ENCODE measurements at places on chromosomes 12 and 14. TPM values are rescaled to one million over a fixed set of nuclear protein-coding genes. Genes with fewer than 3 reads are reported as not detected.

The P3H3 gene
- polyA plus RNA-seq = not detected

The C12orf50 gene
- not detected for polyA plus RNA-seq

The HNF1A gene
- polyA plus RNA-seq = not detected

The BDKRB2 gene
- not detected for polyA plus RNA-seq

The PLEKHD1 gene
- polyA plus RNA-seq = 0.09 TPM

The CRY1 gene
- polyA plus RNA-seq = 37.1 TPM

The LYZ gene
- polyA plus RNA-seq = 413 TPM

The TAS2R7 gene
- polyA plus RNA-seq = not detected

The KRT71 gene
- polyA plus RNA-seq = not detected

The CCDC198 gene
- polyA plus RNA-seq = not detected

The OS9 gene
- polyA plus RNA-seq = 59.5 TPM

The GPR84 gene
- not detected for polyA plus RNA-seq

The NGB gene
- polyA plus RNA-seq = not detected

The TPPP2 gene
- polyA plus RNA-seq = not detected

The IAPP gene
- polyA plus RNA-seq = not detected

The ZBTB42 gene
- polyA plus RNA-seq = 0.25 TPM

The KCNH3 gene
- not detected for polyA plus RNA-seq

The RPL10L gene
- polyA plus RNA-seq = not detected

The ARL1 gene
- polyA plus RNA-seq = 38.7 TPM

The SLCO1B1 gene
- not detected for polyA plus RNA-seq

The PDE3A gene
- polyA plus RNA-seq = 0.08 TPM

The CPNE6 gene
- not detected for polyA plus RNA-seq

The KRT5 gene
- polyA plus RNA-seq = not detected

The PRPH gene
- not detected for polyA plus RNA-seq

The CLEC9A gene
- 0.99 TPM for polyA plus RNA-seq

The HOXC10 gene
- polyA plus RNA-seq = not detected

The RBMS2 gene
- 1.3 TPM for polyA plus RNA-seq

The CNTN1 gene
- not detected for polyA plus RNA-seq

The ERBB3 gene
- polyA plus RNA-seq = not detected

The COCH gene
- 0.19 TPM for polyA plus RNA-seq

The GSG1 gene
- not detected for polyA plus RNA-seq

The LYSET gene
- polyA plus RNA-seq = 29.9 TPM

The AKAP5 gene
- polyA plus RNA-seq = 1.5 TPM

The THAP2 gene
- polyA plus RNA-seq = 2.1 TPM

The SRRM4 gene
- not detected for polyA plus RNA-seq

The ATN1 gene
- 2.1 TPM for polyA plus RNA-seq

The ENDOU gene
- not detected for polyA plus RNA-seq

The APOF gene
- polyA plus RNA-seq = not detected

The CYP46A1 gene
- not detected for polyA plus RNA-seq

The C14orf132 gene
- polyA plus RNA-seq = not detected

The CNOT2 gene
- 126 TPM for polyA plus RNA-seq

The KRT75 gene
- polyA plus RNA-seq = not detected

The AP4S1 gene
- polyA plus RNA-seq = 8.3 TPM

The IKZF4 gene
- polyA plus RNA-seq = not detected

The LBHD2 gene
- not detected for polyA plus RNA-seq

The BCAT1 gene
- polyA plus RNA-seq = not detected

The IL31 gene
- polyA plus RNA-seq = not detected

The PAX9 gene
- 0.07 TPM for polyA plus RNA-seq

The CAPZA3 gene
- not detected for polyA plus RNA-seq

The STYK1 gene
- polyA plus RNA-seq = 1.8 TPM

The PTCSC3 gene
- polyA plus RNA-seq = not detected

The CRIP2 gene
- 18.1 TPM for polyA plus RNA-seq

The FGF23 gene
- not detected for polyA plus RNA-seq

The LRRIQ1 gene
- not detected for polyA plus RNA-seq

The SLC4A8 gene
- not detected for polyA plus RNA-seq

Measured in immature natural killer cell (primary cell).